Activated T-cell treated with anti-CD3 and anti-CD28 coated beads for 48 hours (primary cell): ENCODE measurements at places on chromosomes 4 and X.
A peak's percentile ranks its signal among the peaks of the same experiment; 100 is the strongest.

DNA sequence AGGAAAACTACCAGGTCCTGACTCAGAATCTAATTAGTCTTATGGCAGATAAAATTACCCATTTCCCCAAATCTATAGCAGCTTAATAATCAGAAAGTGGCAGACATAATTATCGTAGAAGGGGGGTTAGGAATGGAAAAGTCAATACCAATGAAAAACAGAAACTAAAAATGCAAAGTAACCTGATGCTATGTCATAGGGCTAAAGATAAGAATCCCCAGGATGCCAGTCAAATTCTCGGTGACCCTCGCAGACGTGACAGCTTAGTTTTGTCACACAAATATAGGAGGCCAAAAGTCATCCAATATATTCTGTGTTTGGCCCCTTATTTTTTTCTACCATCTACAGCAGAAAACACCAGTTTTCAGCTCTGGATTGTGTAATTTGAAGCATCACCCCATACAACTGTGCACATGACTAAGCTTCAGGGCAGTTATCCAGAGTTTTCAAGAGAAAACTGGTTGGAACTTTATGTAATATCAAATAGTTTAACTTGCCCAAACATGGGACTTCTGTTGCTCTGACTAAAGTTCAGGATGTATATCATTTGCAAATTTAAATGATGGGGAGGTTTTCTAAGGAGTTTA is 30.9 kb downstream of the RASSF6 start:
- no peak for DNase-seq

DNA sequence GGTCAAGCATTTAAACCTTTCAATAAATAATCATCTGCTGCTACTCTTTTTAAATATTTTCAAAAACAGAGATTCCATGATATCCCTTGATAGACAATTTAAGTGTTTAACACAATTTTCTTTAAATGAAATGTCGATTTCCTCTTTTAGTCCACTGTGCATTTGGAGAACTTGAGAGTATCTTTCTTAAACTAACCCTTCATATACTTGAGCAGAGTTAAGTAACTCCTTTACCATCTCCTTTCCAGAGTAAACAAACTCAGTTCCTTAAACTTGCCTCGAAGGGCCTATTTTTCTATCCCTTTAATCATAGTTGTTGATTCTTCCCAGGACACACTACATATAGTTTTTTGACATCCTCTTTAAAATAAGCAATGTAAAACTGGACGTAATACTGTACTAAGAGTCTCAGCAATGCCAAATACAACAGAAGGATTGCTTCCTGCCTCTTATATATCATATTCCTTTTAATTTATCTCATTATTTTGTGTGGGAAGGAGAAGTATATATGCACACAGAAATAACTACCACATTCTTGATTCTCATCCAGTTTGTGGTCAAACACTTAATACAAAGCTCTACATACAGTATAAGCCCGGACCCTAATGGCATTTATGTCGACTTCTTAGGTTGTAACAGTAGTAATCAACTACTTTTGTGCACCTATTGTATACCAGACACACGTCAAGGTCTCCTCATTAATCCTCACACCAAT is 22.8 kb downstream of the RAB28 start:
- DNase-seq: no peak

DNA sequence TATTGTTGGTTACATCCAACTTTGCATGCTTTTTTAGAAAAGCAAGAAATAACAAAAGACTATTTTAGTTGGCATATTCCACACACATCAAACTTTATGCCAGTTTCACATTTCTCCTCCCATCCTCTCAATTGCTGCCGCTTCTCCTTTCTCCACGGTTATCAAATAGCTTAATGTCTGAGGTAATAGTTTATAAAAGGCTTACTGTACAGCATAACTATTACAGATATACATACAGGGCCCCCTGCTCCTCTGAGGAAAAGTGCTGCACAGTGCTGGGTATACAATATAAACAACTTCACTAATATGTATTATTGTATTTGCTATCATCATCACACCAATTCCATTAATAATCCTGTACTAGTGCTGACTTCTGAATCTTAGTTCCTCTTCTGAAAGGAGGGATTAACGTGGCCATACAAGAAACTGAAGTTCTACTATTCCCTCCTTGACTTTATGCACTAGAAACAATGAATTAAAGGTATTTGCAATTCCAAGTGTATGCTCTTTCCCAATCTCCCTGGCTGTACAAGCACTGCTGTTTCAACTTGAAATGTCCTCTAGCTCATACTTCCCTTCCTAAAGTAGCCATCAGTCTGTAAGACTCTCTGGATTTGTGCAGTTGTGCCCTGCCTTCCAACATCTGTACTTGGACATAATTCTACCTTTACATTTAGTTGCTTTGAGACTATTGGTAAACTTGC is 2.5 kb downstream of the CCNI start:
- DNase-seq: no peak

GRCh38 chrX:132127743-132128142 is at the start of gene FRMD7:
FRMD7 (minus strand) TSS chrX:132128020; CDS start chrX:132127844, 176 bp downstream.
- no peak for DNase-seq

DNA sequence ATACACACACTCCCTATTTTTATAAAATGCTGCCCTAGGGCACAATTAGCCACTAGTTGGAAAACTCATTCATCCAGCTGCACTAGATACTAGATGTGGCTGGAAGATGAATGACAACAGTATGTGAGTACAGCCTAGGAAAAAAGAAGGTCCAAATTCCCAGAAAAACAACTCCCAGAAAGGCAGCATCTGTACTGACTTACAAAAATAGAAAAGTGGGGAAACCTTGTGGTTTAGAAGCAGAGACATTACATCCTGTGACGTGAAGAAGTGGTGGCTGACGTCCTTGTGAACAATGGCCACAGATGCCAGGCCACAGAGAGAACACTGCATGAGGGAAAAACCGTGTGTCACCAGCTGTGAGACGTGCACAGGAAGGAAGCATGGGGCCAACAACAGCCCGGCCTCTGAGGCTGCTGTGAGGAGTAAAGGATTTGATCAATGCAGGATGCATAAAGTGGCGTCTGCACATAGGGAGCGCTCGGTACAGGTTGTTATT is 81.2 kb downstream of the SPRY1 start:
- DNase-seq: peak; percentile 27

- no peak for DNase-seq
Observed at GRCh38 chr4:100099746-100100145, 90.5 kb downstream of the DDIT4L start.

GRCh38 chrX:149491812-149492211 is 13.3 kb downstream of the IDS start:
- DNase-seq: no peak

DNA sequence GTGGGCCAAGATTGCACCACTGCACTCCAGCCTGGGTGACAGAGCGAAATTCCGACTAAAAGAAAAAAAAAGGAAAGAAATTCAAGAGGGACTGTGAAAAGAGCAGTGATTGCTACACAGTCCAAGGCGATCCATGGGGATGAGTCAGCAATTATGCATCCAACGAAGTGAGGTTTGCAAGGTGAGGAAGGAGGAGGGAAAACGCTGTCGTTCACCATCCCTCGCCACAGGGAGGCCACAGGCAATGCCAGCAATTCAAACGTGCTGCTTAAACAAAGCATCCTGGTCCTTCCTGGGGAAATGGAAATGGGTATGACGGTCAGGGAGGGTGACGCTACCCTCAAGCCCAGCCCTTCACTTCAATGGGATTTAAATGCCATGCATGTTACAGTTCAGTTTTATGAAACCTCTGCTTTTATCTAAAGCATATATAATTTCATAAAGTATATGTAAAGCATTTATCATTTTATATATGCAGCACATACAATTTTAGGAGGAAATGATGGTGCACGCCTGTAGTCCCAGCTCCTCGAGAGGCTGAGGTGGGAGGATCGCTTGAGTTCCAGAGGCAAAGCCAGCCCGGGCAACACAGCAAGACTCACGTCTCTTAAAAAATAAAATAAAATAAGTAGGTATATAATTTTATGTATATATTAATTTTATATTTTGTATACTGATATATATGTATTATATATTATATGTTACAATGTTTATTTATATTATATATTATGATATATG is 108.7 kb downstream of the DHRSX start:
- no peak for DNase-seq

- DNase-seq: no peak
Observed at GRCh38 chr4:128416921-128417320, 129.3 kb upstream of the PGRMC2 start.

- no peak for DNase-seq
Observed at GRCh38 chr4:70402762-70403161, 5.0 kb downstream of the OPRPN start.

DNA sequence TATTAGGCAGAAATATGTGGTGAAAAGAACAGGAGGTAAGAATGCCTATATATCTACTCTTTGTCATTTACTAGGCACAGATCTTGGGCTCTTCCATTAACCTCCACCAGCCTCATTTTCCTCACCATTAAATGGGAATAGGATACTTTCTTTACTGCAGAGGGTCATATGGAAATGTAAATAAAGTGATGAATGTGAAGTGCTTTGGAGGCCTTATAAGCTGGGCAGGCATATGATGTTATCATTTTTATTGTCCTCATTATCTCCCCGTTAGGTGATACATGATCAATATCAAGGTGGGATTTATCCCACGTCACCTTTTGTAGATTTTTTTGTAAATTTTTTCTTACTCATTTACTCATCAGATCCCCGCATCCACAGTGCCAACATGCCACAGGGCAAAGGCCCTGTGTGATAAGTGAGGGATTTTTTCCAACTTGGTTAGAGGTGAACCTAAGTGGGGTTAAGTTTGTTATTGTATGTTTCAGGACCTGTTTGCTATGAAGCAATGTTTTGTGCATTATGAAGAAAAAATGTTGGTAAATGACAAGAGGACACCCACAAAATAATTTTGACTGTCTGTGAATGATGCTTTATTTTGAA is 107.8 kb downstream of the SLC4A4 start:
- DNase-seq: no peak

- DNase-seq: no peak
Observed at GRCh38 chr4:17218786-17219185, 293.1 kb downstream of the QDPR start.

DNA sequence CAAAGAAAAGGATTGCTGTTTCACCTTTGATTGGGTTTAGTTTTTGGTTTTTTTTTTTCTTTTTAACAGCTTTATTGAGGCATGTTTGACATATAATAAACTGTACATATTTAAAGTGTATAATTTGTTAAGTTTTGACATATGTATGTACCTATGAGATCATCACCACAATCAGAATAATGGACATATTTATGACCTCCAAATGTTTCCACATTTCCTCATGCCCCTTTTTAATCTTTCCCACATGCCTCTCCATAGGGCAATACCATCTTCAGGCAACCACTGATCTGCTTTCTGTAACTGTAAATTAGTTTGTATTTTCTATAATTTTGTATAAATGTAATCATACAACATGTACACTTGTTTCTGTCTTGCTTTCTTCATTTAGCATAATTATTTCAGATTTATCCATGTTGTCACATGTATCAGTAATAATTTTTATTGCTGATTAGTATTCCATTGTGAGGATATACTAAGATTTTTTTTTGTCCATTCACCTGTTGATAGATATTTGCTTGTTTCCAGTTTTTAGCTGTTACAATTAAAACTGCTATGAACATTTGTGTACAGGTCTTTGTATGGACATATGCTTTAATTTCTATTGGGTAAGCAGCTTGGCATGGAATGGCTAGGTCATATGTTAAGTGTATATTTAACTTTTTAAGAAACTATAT is 33.5 kb downstream of the PTPN13 start:
- DNase-seq: no peak

DNA sequence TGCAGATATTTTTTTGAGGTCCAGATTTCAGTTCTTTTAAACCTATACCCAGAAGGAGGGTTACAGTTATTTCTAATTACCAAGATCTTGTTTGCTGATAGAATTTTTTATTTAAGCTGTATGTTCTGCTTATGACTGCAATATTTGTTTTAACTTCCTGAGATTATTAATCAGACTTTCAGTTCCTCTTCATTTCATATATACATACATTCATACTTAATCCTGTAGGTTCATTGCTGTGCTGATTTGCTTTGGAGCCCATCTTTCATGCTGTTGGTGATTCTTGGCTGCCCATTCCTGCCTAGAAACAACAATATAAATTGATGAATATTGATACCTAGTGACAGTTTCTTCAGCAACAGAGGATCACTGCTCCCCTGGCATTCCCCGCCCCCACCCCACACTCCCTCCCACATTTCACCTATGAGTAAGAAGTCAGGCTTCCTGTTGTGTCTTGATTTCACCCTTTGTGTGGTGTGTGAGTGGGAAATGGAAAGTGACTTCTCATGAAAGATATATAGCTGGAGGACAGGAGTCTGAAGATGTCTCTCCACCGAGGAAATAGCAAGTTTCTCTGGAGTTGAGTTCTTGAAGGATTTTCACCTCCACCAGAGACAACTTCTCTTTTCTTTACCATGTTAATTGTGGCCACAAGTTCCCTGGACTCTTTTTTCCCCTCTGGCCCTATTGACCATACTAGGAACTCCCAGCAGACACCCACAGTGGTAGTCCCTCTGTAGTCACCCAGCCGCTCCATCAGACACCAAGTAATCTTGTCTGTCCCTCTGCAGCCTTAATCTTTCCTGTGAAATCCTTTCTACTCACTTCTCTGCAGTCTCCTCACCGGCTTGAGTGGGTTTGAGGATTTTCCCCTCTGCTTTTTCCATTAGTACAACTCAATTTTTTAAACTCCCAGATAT is 118.4 kb downstream of the ASB9 start:
- no peak for DNase-seq

GRCh38 chr4:175983636-175984035 is 82.0 kb upstream of the WDR17 start:
- no peak for DNase-seq

GRCh38 chr4:72302981-72303704 is 265.9 kb downstream of the ADAMTS3 start:
- peak; percentile 5 for DNase-seq

GRCh38 chr4:124449881-124450280 is 262.7 kb downstream of the ANKRD50 start:
- DNase-seq: no peak

- no peak for DNase-seq
Observed at GRCh38 chr4:76203541-76203940, 10.1 kb downstream of the SCARB2 start.

- DNase-seq: no peak
Observed at GRCh38 chrX:17361620-17362019, 13.4 kb upstream of the NHS start.

- DNase-seq: no peak
Observed at GRCh38 chr4:99029852-99030251, 34.3 kb downstream of the METAP1 start.

DNA sequence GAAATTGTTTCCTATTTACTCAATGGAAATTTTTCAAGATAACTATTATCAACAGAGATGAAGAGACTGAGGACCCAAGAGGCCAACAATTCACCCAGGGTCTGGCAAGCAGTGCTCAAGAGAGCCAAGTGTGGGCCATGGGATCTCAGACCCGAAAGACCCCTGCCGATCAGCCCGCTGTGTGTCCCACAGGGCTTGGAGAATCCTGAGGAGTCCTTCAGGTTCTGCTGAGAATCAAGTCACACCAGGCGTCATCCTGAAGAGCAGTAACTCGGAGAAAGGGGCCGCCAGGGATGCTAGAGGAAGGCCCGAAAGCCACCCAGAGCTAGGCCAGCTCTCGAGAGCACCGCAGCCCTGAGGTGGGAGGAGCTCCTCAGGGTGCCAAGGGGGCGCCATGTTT is 48.7 kb downstream of the FGFRL1 start:
- no peak for DNase-seq

GRCh38 chrX:10582945-10583344 is 37.4 kb downstream of the MID1 start:
- DNase-seq: no peak

- DNase-seq: no peak
Observed at GRCh38 chr4:83195269-83195668, 80.7 kb upstream of the PLAC8 start.

GRCh38 chr4:15706646-15707362 is 3.9 kb downstream of the BST1 start:
- DNase-seq: no peak
